ENCODE measurements at places on chromosomes 3 and 15.

DNA sequence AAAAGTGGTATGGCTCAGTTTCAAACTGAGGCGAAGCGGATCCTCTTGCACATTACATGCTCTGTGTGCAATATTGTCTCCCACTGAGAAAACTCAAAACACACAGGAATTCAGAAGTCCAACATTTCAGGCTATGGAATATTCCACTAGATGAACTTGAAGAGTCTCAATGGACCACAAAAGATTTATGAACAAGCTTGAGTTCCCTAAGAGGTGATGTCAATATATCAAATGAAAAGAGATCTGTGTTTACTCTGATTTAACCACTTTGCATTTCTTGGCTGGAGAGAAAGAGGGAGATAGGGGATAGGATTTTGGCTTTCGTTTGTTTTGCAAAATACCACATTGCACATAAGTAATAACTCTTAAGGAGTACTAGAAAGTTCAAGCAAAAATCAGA, 20.3 kb downstream of the PDZRN3 start:
- DNase-seq = no peak

- DNase-seq = no peak
Observed at GRCh38 chr3:56468184-56469106, at the start of gene ERC2. TSS of gene ERC2 (minus strand) at chr3:56468467.

GRCh38 chr3:50585919-50586762, 16.8 kb downstream of the HEMK1 start:
- DNase-seq = no peak

GRCh38 chr3:127764841-127765362, 57.4 kb downstream of the MGLL start:
- no peak for DNase-seq

GRCh38 chr3:147409143-147410115, at the start of gene ZIC1:
TSS of gene ZIC1 (plus strand) at chr3:147409365. CDS start at chr3:147410113, 748 bp downstream.
- no peak for DNase-seq

DNA sequence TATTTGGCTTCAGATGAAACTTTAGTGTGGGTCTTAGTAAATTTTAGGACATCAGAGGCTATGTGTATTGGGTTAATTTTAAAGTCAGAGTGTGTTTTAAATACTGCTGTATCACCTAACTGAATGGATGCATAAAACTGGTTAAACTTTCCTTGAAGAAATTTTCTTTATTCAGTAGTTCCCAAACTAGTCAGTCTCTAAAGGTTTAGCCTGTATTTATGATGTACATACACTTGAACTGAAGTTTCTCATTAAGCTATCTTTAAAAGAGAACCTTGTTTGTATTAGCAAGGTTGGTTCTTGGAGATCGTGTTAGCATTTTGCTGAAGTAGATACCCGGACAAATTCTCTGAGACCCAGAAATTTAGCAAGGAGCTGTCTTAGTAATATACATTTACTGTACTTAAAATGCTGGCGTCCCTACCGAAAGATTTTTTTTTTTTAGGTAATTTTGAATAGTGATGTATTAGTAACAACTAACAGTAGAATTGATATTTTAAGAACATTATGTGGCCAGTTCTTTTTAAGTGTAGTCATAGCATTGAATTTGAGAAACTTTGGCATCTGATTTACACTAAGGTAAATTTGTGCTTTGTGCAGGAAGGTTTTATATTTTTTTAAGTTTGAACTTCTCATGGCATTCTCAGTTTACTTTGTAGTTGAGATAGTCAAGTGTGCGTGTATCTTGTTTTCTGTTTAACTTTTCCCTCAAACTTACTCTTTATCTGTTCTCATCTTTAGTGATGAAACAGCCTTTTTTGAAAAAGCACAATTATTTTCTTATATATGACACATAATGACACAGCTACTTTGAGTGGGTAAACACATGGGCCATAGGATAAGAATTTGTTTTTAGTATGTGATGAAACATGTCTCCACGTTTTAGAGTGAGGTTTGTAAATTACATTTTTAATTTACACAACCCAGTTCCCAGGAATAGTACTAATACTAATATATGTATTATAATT, 2.9 kb downstream of the DIPK2A start:
- DNase-seq = no peak

DNA sequence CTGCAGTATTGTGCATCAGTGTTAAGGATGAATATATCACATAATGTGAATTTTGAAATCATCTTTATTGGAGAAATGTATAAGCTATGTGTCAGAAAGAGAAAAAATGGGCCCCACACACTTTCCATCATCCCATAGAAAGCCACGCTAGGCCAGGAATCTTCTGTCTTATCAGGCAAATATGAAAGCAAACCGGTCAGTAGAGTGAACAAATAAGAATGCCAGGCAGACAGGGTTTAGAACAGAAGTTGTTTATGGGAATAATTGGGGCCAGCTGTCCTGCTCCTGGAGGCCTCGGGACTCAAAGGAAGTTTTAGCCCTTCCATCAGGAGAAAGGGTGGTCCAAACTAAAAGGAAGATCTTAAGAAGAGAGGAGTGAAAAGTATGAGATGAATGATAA, 39.5 kb downstream of the ZNF280D start:
- DNase-seq = no peak

DNA sequence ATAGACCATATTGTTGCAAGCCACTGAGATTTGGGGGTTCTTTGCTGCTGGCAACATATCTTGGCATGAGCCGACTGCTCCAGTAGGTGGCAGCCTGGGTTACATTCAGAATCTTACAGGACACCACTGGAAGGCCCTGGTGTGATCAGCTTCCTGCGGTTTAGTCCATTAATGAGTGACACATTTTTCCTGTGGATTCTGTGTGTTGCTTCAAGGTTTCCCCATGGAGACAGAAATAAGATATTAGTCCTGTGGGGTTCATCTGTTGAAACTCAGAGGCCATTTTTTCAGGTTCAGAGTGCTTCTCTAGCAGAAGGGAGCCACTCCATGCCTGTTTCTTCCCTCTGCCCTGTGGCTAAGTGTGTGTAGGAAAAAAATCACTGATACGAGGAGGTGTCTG, 116.2 kb downstream of the MFSD1 start:
- DNase-seq = no peak

GRCh38 chr3:96755519-96755918, 58.9 kb upstream of the EPHA6 start:
- no peak for DNase-seq

DNA sequence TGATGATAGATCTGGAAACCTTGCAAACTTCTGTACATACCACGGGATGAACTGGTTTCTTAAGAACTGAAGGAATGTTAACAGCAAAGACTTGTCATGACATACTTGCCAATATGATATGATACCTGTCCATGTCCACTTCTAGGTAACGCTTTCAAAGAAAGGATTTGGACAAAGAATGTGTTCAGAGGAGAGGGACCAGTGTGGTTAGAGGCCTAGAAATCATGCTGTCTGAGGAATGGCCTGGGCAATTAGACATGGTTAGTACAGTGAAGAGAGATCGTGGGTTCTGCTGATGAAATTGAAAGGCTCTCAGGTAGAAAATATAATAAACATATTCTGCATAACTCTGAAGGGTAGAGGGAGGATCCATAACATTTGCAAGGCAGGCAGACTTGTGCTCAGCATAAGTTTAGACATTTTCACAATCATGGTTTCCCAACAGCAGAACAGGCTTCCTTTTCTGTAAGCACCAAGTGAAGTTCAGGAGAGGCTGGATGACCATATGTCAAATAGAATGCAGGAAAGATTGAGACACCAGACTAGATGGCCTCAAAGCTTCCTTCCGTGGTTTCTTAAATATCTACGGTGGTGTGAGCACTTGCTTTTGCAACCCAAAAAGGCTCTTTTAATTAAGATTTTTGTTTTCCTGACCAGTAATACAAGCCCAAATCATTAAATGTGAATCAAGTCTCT, 39.9 kb downstream of the TGFBR2 start:
- DNase-seq = no peak

Data from stimulated activated CD8-positive, alpha-beta memory T cell treated with anti-CD3 and anti-CD28 coated beads, Interleukin-15, amount 100 ng/mL, for 4 hours (primary cell).